NCI-H446 treated with DMSO at 0.1 percent for 48 hours (cell line): ENCODE measurements at places on chromosomes 3 and 15.

GRCh38 chr15:68413363-68414205, 18.4 kb downstream of the ITGA11 start:
- DNase-seq: no peak

- DNase-seq: no peak
Observed at GRCh38 chr15:96916750-96917149, 586.2 kb downstream of the NR2F2 start.

DNA sequence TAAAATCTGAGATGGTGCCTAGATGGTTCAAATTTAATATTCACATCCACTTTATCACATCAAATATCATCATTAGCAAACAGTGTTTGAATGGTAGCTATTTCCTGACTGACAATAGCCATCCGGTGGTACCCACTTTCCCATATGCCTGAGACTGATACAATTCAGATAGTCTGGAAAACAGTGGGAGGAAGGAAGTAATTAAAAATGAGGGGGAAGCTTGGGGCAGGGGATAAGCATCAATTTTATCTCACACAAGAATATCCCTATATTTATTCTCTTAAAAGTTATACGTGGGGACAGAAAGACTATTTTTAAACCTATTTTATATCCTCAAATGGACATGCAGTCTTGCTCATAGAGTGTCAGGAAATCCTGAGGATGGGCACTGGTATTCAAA, 122.5 kb upstream of the GAP43 start:
- DNase-seq: no peak

DNA sequence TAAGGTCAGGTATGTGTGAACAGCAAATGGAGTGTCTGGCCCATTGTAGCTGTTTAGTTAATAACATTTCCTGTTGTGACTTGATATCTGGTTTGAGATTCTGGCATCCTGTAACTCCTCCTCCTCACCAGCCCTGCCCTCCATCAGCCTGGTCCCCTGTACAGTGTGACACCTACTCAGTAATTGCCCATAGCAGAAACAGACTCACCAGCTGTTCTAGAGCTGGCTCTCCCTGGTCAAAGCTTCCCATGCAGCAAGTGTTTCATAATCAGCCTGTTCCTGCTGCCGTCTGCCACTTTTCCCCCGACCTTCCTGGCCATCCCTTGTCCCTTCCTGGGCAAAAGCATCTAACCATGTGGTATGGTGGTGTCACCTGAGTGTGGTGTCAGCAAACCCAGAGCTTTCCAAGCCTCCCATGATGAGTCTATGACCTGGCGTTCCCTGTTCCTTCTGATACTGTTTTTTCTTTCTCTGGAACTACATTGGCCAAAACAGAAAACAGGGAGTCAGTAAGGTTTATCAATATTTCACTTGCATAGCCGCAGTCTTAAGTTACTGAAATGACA, 55.4 kb downstream of the B3GALNT1 start:
- no peak for DNase-seq

- DNase-seq: no peak
Observed at GRCh38 chr15:73385205-73385604, 16.4 kb upstream of the HCN4 start.

GRCh38 chr15:79897701-79898113, 893 bp upstream of the MTHFS start:
- no peak for DNase-seq

GRCh38 chr15:32107477-32108080, 77.3 kb downstream of the CHRNA7 start:
- DNase-seq: no peak

GRCh38 chr15:85377269-85377668, 3.1 kb upstream of the AKAP13 start:
- no peak for DNase-seq

GRCh38 chr15:34993412-34993811, 5.3 kb upstream of the ZNF770 start:
- DNase-seq: no peak

- no peak for DNase-seq
Observed at GRCh38 chr3:106573605-106574004, 704.8 kb upstream of the CBLB start.

DNA sequence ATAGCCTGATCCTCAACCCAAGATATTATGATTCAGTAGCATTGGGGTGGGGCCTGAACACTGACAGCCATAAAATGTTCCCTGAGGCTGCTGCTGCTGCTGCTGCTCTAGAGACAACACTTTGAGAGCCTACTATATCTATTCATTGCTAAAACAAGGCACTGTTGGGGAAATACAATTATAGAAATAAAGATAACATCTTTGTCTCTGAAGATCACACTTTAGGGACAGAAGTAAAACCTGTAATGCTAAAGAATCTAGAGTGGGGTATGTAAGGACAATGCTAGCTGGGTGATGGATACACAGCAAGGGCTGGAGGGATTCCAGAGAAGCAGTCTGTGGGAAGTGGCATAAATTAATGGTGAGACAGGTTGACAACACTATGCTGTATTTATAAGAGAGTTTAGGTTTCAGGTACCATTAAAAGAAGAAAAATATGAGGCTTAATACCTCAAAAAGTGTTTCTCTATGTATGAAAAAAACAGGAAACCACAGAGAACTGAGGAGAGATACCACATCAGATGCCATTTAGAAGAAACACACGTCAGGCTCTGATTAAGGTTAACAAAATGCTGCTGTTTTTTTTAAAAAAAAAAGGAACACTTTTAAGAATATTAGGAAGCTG, 115.9 kb downstream of the CBLB start:
- DNase-seq: no peak

- peak; percentile 41 for DNase-seq
Observed at GRCh38 chr3:133066026-133066425, 27.8 kb downstream of the TMEM108 start.

DNA sequence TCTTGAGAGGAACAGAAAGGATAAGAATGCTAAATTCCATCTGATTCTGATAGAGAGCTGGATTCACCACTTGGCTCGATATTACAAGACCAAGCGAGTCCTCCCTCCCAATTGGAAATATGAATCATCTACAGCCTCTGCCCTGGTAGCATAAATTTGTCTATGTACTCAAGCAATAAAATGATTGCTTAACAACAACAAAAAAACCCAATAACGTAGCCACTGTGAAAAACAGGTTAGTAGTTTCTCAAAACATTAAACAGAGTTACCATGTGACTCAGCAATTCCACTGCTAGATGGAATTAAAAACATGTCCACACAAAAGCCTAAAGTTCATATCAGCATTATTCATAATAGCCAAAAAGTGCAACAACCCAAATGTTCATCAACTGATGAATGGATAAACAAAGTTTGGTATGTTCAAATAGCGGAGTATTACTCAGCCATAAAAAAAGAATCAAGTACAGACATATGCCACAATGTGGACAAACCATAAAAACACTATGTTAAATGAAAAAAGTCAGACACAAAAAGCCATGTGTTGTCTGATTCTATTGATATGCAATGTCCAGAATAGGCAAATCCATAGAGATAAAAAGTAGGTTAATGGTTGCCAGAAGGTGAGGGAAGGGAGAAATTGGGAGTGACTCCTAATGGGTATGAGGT, 16.8 kb downstream of the BCL2L10 start:
- no peak for DNase-seq

- DNase-seq: no peak
Observed at GRCh38 chr3:101784855-101785613, 6.0 kb downstream of the NXPE3 start.

DNA sequence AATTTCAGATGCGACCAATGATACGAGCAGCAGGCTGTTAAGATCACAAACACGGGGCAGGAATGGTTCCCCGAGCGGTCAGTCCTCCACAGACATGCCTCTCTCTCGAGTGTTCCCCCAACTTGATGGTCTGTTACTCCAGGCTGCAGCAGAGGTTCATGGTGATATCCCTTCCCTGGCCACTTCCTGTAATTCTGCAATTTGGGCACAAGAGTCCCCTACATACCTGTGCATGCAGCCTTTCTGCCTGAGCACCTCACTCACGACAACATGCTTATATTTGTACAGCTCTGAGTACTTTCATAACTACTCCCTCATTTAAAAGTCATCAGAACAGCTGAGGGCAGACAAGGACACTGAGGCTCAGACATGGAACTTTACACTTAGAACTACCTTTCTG, 408.1 kb upstream of the NR2F2 start:
- no peak for DNase-seq

DNA sequence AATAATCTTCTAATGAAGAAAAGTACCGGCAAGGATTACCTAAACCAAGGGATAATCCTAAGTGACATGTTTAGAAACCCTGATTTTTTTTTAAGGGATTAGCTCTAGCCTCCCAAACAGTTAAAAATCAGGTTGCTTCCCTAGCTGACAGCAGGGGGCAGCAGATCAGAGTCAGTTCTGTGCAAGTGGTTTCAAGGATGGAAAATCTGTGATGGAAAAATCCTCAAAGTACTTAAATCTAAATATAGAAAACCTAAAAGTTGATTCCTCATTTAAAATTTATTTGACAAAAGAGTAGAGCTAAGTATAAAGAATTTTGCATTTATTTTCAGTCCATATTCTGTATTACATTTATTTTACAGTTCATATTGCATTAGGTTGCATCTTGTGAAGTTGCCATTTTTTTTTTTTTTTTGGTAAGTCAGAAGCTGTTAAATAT, 107.6 kb downstream of the PEX5L start:
- peak; percentile 30 for DNase-seq

- DNase-seq: no peak
Observed at GRCh38 chr3:126127452-126127851, 43.5 kb upstream of the SLC41A3 start.

GRCh38 chr3:117052395-117052794, 342.8 kb downstream of the TUSC7 start:
- DNase-seq: no peak

GRCh38 chr15:40282869-40283614, at the start of gene ANKRD63:
Gene ANKRD63 (minus strand): TSS chr15:40283064. CDS start chr15:40282586, 478 bp downstream.
- no peak for DNase-seq

DNA sequence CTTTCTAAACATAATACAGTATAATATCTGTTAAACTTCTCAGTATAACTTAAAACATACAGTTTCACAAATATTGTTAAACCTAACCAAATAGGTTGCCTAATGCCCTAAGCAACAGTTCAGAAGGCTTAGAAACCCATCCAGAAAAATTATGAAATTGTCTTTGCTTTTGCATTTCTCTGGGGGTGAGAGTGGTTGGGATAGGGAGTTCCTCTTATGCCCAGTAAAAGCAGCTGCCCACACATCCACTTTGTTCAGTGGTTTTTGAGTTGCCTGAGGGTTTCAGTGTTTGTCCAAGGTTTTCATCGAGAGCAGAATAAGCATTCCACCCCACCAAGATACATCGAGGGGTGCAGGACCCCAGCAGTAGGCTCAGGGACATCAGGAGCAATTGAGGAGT, 179.4 kb downstream of the CDIN1 start:
- DNase-seq: no peak

DNA sequence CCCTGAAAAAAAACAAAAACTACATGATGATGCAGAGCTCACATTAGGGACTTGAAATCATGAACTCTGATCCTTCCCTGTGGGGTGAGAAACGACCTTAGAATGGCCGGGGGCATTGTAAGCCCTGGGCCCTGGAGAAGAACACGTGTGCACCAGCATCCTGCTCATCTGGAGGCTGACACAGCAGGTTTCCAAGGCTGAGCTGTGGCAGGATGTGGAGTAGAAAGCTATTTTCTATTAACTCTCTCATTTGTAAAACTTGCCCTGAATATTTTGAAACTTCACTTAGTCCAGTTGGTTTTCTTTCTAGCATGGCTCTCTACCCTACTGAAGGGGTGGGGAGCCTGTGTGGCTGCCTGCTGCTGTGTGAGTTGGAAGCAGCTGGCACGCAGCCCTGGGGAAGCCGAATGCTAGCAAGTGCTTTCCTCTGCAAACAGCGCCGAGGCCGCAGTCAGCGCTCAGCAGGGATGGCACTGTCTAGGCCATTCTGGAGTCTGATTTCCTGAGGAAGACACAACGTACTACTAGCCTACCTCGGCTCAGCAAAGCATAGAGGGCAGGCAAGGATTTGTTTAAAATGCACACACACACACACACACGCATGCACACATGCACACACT, 58.0 kb downstream of the GABRG3 start:
- no peak for DNase-seq

DNA sequence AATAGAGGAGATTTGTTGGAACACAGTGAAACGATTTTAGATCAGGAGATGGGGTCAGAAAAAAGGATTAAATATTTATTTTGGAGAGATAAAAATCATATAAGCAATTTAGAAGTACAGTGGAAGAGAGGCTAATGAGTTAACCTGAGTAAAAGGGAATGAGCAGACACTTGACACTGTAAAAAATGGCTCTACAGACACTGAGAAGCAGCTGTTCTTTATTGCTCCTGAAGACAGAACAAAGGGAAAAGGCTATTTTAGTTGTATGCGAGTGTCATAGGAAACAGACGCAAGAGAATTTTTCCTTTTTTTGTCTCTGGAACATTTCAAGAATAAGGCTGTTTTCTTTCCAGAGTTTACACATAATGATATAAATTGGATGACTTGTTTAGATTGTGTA, 34.3 kb downstream of the ASTE1 start:
- no peak for DNase-seq

- DNase-seq: no peak
Observed at GRCh38 chr3:113552851-113553250, 20.5 kb downstream of the SIDT1 start.

DNA sequence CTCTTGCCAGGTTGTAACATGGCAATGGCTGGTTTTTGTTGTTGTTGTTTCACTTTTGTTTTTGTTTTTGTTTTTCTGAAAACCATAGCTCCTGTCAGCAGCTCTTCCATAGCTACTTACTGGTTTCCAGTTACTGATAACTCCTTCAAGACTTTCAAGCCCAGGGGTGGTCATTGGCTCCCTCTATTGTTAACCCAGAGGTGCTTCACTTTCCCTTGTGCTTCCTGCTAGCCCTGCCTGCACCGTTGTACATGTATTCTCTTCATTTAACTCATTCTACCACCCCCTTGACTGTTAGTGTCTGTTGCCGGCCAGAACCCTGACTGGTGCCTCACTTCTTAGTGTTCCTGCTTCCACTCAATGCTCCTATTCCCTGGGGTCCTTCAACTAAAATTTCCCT, 4.2 kb upstream of the TRAT1 start:
- no peak for DNase-seq

- DNase-seq: no peak
Observed at GRCh38 chr3:177284383-177284881, 87.2 kb upstream of the TBL1XR1 start.
